ENCODE measurements at places on chromosomes 3 and 15.

DNA sequence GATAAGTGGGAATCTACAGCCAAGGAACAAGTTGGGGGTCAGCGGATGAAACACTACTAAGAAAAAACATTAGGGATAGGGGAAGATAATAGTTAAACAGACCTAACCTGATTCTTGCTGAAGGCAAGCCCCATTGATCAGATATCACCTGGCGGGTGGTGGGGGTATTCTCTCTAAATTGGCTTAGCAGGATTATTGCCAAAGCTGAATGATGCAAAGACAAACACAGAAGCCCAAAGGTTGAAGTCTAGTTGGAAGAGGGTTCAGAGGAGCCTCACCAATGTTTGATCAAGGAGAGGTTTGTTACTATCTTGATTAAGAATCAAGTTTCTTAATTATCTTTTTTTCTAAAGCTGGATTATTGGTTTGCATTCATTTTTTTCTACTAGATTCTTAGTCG, 371.9 kb upstream of the CNTN4 start:
- no peak for DNase-seq

DNA sequence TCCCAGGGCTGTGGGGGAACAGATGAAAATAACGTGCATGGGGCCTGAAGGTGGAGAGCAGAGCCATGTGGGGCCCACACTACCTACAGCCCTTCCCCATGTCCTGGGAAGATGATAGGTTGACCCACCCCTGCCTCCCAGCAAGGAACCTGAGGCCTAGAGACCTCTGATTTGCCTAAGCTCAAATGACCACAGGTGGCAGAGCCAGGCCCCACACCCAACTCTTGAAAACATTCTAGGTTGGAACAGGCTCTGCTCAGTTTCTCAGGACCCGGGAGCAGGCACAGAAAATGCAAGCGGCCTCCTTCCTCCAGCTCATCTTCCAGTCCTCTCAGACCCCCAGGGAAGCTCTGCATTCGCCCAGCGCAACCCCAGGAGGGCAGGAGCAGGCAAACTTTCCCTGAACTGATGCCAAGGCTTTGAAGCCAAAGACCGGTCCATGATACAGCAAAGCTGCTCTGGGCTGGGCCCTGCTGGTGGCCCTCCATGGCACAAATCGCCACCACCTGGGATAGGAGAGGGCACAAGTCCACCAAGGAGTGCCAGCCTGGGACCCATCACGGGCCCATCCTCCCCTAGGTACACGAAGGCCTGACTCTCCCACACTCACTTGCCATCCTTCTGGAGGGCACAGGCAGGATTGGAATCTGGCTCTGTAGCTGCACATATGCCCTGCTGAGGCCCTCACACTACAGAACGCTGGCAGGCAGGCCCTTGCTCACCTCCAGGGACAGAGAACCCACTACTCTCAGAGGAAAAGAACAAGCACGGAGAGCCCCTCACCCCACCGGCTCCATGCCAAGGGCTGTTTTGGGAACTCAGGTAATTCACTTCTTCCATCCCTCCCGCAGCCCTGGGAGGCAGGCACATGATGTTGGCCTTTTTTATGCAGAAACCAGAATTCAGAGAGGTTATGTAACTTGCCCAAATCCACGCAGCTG, 51.0 kb upstream of the FURIN start:
- DNase-seq, result no peak

- peak; percentile 56 for DNase-seq
Observed at GRCh38 chr3:109023656-109024254, 70.1 kb upstream of the GUCA1C start.

DNA sequence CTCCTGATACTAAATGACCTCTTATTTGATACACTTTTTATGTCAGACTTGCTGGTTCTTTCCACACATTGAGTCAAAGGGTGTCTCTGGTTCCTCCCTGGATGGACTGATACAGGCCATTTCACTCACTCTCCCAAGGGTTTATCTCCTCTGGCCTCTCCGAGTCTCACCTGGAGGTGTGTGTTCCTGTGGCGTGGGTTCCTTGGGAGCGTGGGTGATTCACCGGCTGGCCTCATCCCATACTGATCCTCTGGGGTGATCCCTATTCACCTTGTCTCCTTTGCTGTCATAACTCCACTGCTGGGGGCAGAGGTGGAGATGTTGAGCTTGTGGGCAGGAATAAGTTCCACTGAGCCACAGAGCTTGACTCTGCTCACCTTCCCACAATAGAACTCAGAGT, 61.1 kb downstream of the ST6GAL1 start:
- DNase-seq, result no peak

DNA sequence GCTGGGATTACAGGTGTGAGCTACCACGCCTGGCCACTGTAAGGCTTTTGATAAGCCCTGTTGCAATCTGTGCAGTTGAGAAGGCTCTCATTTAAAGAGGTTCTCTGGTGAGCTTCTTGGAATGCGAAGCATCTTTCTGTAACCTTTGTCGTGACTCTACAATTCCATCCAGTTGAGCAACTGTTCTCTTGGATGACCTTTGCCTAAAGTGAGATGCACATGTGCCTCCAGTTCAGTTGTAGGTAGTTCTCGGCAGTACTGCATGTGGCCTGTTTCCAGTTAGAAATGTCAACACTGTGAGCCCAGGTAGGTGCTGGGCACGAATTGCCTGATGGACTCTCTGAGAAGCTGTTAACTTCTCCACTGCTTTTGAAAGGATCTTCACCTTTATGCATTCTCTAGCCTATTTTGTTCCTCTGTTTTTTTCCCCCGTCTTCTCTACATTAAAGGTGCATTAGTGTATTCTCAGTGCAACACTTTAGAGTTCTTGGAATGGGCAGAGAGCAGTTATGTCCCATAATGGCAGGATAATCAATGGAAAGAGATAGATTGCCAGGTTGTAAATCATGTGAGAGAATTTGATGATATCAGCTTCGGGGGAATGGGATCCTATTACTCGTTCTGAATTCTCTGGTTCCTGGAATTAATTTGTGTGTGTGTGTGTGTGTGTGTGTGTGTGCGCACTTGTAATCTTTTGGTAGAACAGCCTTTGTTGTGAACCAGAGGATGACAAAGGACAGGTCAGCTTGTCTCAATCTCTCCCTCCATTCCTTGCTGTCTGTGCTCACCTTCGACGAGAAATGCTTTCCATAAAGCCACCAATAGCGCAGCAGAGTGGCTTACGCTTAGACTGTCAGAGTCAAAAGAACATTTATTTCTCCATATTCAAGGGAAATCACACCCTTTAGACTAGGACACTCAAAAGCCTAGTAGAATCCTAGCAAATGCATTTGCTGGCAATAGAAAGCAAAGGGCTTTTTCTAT, 51.1 kb downstream of the PTPRG start:
- no peak for DNase-seq
